ENCODE measurements at places on chromosomes 12 and 14.

DNA sequence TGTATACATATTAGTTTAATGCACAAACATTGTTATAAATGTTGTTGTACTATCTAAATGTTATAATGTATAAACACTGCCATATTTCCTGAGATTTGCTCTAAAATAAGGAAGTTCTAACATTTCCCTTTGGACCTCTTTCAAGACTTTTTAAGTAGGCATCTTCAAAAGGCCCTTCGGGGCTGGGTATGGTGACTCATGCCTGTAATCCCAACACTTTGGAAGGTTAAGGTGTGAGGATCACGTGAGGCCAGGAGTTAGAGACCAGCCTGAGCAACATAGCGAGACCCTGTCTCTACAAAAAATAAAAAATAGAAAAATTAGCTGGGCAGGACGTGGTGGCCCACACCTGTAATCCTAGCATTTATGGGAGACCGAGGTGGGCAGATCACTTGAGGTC is 35.5 kb downstream of the FBLN5 start:
- no peak for DNase-seq

GRCh38 chr12:2124466-2125023 is 71.8 kb downstream of the CACNA1C start:
- no peak for DNase-seq

GRCh38 chr12:93156086-93156716 is 221.5 kb upstream of the NUDT4 start:
- DNase-seq = no peak

DNA sequence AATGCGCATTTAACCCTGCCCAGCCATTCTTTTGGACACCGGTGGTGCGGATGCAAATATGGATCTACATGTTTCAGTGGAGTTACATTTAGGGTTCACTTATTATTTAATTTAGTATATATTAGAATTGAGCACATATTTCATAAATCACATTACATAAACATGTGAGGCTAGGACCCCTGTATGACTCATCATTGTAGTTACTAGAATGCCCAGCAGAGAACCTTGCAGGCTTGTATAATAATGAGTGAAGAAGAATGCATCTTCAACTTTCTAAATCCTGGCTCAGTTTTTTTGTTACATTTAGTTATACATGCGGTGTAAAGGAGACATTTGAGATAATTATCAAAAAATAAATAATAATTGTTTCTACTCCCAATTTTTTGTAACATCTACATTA is 369.0 kb downstream of the ATP23 start:
- no peak for DNase-seq

GRCh38 chr14:69708586-69709560 is 58.1 kb upstream of the SRSF5 start:
- no peak for DNase-seq

DNA sequence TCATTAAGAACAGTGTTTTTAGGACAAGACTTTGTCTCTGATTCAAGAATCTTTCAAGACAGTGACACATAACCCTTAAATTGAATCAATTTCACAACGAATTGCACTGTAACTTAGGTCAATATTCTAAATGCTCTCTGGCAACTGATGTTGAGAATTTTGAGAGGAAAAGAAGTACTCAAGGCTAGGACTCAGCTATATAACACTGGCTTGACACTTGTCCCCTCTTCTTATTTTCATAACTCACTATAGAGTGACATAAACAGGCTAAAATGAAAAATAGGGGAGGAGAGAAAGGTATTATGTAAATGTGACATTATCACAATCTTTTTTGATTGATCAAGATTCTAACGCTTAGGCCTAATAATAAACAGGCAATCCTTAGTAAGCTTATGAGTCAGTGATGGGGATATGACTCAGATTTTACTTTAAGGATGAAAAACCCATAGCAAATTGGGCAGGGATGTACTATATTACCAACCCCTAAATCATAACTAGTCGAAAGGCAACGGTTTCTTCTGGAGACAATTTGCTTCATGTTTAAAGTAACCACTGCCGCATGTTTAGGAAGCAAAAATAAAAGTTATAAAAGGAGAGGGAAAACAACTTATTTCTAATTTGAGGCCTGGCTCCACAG is 10.9 kb downstream of the BTG1 start:
- no peak for DNase-seq

- no peak for DNase-seq
These were observed 179.6 kb upstream of the NUDT4 start for GRCh38 chr12:93198086-93198485.

DNA sequence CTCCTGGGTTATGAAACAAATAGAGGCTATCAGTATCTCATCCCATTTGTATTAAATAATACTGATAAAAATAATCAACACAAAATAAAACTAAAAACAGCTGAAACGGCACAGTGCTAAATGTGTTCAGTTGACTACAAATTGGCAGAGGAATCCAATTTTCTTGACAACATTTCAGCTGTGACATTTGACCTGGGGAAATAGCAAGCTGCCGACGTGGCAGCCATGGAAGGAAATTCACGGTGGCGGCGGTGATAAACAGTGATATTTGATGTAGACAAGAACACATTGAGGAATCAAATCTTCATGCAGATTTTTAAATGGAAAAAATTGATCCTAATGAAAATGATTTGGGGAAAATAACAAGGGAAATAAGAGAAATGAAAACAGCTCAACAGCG is 159.1 kb upstream of the RTL1 start:
- no peak for DNase-seq

DNA sequence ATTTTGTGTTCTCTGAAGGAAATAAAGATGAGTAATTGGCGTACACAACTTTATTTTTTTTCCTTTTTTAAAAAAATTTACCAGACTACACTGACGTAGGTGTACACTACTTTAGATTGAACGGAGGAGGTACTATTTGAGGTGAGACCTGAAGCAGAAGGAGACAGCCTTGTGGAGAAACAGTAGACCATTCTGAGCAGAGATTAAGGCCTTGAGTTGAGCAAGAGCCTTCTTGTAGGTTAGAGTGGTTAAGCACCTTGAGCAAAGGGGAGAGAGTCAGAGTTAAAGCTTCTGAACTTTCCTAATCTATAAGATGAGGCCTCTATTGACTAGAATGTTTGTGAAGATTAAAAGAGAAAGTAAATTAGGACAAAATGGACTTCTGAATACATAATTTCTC is 2.5 kb downstream of the LEMD3 start:
- DNase-seq = no peak

- DNase-seq = no peak
These were observed 54.9 kb downstream of the EID3 start for GRCh38 chr12:104358353-104359003.

- no peak for DNase-seq
These were observed 183.8 kb downstream of the FOXA1 start for GRCh38 chr14:37411079-37411735.

GRCh38 chr14:71115821-71116567 is 208.7 kb downstream of the PCNX1 start:
- no peak for DNase-seq

DNA sequence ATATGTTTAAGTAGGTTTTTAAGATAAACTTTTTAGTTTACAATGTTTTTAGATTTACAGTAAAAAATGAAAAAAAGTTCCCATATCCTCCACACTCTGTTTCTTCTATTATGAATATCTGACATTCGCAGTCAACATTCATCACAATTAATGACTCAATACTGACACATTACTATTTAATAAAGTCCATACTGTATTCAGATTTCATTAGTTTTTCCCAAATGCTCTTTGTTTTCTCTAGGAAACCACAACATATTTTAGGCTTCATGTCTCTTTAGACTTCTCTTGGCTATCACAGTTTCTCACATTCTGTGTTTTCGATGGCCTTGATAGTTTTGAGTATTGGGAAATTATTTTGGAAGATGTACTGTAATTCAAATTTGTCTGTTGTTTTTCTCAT is 399.8 kb downstream of the SLC6A15 start:
- no peak for DNase-seq

DNA sequence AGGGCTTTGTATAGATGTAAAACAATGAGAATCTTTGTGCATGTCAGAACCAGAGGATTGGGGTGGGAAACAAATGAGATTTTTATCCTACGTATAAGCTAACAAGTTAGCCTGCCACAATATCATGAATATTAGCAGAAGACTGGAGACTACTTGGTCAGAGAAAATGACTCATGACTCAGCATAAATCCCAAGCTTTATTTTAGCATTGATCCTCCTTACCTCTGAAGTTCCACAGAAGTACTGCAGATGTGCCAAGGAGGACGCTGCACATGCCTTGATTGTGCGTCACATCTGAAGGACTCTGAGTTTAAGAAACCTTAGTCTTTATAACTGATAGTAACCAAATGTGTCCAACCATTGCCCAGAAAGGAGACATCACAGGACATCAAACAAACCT is 234.0 kb upstream of the RPL10L start:
- no peak for DNase-seq

DNA sequence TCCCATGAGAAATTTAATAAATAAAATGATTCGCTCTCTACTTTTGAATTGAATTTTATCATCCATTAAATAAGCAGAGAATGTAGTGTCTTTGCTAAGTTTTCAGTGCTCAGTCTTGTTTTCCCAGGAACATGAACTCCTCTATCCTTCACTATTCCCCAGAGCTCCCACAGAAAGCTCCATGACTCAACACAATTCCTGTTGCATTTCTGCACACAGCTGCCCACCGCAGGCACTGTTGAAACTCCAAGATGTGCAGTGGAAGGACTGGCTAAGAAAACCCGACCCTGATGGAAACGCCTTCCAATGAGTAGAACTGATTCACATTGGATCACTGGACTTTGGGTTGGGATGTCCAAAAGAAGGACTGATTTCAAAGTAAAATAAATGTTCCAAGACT is 202.4 kb upstream of the AMIGO2 start:
- DNase-seq = no peak

GRCh38 chr14:103230658-103231334 is 103.2 kb upstream of the EIF5 start:
- no peak for DNase-seq

- DNase-seq = no peak
These were observed 188.2 kb downstream of the CACNA1C start for GRCh38 chr12:2240984-2241383.

DNA sequence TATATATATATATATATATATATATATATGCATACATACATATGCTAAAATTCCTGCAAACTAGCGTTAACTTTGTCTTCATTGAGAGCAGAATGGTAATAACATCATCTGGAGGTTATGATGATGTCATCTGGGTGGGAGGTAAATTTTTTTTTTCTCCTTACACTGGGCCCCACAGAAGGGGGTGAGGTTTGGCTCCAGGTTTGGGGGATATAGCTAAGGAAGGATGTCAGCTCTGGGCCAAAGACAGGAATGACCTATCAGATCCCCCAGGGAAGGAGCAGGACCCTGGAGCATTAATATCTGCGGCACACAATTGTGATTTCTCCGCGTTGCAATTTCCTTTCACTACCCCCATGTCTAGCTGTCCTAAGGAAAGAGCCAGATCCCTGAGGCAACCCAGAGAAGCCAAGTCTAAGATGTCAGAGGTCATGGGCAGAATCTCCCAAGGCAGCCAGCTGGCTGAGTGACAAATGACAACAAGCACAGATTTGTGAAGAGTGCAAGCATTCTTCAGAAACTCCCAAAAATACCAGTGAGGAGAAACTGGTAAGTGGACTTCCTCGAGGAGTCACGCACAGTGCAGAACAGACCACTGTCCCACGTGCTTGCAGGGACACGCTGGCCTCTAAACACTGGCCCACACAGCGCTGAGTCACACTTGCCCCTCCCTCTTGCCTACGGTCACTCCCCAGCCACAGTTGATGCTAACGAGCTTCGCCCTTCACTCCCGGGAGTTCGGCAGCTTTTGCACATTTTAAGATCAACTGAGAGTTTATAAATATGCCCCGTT is 9.9 kb downstream of the UBC start:
- peak; percentile 91 for DNase-seq

GRCh38 chr12:27513155-27513824 is 10.7 kb upstream of the PPFIBP1 start:
- DNase-seq = no peak

- DNase-seq = peak; percentile 40
These were observed 1.4 kb downstream of the PCK2 start for GRCh38 chr14:24095271-24096068.

DNA sequence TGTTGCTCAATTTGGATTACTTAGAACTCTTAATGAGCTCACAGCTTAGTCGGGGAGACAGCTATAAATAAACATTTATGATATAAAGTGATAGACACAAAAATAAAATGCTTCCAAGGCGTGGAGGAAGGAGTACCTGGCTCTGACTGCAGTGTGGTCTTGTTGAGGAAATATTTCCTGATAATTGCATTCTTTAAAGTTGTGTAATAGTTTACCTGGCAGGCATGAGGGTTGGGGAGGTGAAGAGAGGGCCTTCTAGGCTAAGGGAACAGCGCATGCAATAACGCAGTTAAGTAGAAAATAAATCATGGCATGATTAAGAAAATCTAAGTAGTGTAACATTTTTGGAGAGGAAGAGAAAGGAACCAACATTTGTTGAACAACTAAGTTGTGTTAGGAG is 260.5 kb upstream of the ATP2B1 start:
- DNase-seq = no peak

GRCh38 chr12:93572712-93573551 is 457 bp downstream of the SOCS2 start:
- no peak for DNase-seq

DNA sequence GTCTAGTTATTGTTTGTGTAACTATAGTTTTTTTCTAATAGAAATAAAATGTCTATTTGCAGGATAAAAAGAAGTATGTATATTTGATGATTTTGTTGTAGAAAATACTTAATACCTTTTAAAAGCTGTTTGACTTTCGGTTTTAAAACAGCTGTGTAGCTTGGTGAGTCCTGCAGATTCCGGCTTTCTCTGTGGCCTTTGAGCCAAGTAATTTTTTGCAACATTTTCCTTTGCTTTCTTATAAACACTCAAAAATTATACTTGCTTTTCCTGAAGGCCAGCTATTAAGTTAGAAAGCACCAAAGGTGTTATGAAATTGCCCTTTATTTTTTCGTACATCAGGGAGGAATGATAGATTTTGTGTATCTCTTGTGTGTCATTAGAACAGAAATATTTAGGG is 63.6 kb downstream of the CRADD start:
- no peak for DNase-seq

DNA sequence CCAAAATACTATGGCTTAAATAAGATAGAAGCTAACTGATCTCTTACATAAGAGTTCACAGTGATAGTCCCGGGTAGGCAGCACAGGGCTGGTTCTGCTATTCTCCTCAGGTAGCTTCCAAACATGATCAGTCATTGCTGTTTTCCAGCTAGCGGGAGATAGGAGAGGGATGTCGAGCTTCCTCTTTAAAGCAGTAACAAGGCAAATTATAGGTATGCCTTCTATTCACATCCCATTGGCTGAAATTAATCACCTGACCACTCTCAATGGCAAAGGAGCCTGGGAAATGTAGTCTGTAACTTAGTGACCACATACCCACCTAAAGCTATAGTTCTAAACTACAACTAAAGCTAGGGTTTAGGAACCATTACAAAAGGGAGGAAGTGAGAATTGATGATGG is 34.5 kb upstream of the VRK1 start:
- no peak for DNase-seq

DNA sequence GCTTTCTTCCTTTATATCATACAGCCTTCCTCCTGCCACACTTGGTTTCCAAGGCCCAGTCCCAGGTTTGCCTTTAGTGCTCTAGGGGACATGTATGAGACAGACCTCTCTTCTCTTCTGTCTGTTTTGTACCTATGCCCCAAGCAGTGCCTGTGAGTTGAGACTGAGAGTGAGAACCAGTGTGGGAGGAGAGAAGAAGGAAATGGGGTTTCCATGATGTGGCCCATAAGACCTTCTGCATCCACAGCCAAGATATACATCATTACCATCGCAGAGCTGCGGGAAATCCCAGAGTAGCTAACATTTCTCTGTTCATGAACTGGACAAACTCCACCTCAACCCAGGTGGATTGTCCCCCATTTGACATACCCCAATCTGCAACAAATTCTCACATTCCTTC is 2.8 kb downstream of the TESPA1 start:
- DNase-seq = no peak

- DNase-seq = no peak
These were observed 240.9 kb downstream of the DPF3 start for GRCh38 chr14:72653026-72653425.

Measured in AG09319 (cell line).